ENCODE measurements at places on chromosomes 6 and 20.

DNA sequence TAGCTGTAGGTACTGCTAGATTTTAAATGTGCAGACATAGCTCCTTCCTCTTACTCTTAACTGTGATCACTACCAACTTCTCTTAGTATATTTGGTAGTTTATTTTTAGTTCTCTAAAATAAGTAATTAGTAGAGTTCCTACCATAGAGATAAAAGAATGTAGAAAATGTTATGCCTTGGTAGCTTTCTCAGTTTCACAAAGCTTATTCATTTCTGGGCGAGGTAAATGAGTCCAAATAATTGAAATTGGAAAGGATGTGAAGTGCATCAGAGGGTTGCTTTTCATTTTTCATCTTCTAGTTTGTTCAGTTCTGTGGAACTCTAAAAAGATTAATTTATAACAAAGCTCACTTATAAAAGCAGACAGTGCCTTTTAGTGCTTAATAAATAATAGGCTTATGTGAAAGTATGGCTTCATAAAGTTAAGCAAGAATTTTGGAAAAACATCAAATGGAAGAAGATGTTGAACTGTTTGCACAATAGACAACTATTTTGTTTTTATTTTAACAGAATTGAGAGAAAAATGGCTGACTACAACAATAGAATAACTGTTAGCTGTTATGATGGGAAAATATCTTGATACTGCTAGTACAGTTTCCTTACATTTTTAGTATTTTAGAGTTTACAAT lies 303.7 kb downstream of the UTRN start:
- DNase-seq, result no peak

DNA sequence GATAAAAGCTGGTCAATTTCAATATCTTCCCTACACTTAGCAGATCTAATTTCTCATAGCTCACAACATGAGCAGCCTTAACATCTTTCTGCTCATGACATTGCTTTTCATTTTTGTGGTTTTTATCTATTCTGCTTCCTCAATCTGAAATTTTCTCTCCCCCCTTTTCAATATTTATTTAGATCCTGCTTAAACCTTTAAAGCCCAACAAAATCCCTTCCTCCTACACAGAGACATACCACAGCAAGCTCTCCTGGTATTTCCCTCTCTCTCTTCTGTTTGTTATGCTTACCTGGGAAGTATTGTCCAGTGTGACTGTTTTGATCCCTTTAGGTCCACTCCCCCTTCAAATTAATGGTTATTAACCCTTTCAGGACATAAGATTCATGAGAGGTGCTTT lies 582.5 kb downstream of the RFPL4B start:
- peak; percentile 53 for DNase-seq

- DNase-seq, result peak; percentile 20
Measured at GRCh38 chr6:14211562-14211942, 94.0 kb downstream of the CD83 start.

- DNase-seq, result no peak
Measured at GRCh38 chr20:4635342-4635741, 86.4 kb upstream of the PRND start.

GRCh38 chr20:64048402-64049044 lies 916 bp downstream of the SOX18 start:
- DNase-seq, result no peak

- DNase-seq, result no peak
Measured at GRCh38 chr6:49744259-49744658, at the start of gene CRISP3. CRISP3 (minus strand) TSS chr6:49744388; CDS start chr6:49744367, 21 bp downstream.

DNA sequence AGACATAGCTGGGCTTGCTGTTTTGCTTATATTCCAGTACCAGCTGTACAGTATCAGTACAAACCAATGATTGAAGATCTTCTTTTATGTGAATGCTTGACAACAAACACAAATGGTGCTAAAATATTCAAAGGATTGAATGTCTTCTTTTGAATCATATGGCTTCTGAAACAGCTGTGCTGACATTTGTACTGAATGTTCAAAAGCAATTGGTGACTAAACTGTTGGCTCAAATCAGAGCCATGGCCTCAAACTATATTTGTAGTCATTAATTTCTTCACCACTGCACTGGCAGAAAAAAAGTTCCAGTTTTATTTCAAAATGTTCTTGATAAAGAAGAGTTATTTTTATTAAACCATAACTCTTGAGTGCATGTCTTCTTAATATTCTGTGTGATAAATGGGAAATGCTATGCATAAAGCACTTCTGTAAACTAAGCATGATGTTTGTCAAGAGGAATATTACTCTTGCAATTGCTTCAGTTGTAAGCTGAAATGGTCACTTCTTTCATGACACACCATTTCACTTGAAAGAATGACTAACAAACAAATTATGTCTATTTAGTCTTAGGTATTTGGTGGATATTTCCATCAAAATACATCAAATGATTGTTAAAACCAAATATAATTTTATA lies 45.9 kb upstream of the CENPW start:
- no peak for DNase-seq

DNA sequence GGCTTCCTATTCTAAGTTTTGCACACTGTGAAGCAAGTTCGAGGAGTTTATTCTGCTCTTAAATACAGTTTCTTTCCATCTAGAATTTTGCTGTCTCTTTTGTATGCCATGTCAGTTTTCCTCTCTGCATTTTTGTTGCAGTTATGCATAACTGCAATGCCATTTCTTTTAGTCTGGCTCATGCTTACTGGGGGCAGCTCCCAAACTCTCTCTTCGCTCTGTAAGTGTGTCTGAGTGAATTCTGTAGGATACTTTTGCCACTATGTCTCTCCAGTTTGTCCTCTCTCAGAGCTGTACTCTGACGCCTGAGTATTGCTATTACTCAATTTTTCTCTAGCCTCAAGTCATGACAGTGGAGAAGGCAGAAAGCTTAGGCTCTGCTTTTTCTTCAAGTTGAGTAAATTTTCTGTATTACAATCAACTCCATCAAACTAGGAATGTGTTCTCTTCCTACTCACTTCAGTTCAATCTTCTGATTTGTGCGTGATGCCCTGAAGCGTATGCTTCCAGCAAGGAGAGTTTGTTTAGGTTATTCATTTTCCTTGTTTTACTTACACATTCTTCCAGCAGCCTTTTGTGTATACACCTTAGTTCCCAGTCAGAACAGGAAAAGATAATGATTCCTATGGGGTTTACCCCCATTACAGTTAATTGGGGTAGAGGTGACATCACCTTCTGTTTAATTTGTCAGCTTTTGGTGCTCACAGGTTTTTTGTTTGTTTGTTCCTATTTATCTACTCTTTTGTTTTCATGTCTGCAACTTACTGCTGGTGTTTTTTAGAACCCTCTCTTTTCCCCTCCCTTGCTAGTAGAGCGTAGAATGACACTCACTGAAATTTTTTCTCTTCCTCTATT lies 430.9 kb downstream of the BCKDHB start:
- no peak for DNase-seq

DNA sequence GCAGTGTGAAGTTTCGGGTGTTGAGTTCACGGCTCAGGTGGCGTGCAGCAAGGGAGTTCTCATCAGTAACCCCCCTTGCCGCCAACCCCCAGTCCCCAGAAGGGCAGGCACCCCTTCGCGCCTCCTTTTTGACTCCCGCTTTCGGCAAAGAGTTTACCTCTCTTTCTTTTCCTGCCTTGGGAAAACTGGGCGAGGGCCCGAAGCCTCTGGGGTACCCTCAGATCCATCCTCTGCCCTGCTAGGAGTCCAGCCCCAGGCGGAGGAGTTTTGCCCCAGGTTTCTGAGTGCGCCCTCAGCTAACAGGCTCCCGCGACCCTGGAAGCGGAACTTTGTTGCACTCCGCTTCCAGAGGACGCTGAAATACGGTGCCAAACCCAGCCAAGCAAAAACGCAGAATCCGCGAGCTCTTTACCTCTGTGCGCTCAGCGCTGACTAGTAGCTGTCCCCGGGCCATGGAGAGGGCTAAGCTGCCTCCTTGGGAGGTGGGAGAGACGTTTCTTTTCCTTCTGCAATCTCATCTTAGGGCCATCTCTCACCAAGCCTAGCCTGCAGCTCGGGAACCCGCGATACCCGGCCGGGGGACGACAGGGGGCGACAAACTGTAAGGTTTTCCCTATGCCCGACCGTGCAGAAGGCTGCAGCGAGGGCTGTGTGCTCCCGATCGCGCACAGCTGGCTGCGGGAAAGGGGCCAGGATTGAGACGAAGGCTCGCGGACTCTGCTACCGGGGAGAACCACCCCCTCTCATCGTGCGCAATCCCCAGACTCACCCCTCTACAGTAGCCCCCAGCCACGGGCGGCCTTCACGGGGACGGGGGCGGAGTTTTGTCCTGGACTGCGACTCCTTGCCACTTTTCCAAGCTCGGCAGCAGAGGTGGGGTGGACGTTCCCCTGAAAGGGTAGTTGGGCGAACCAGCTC lies 2.7 kb upstream of the PAX1 start:
- DNase-seq, result peak; percentile 56

DNA sequence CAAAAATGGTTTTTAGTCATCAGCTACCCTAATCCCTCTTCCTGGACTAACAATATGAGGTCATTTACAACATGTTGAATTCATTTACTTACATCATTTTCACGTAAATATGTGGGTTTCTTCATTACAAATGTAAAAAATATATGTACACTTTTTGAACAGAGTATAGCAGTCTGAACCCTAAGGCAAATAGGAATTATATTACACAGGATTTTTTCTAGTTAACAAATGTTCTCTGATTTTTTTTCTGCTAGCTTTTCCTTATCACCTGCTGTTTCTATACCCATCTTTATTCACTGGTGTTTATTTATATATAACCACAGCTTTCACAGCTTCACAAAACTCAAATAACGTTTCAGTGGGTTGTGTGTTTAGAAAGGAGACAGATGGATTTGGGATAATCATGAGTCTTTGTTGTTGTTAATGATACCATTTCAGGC lies 21.0 kb upstream of the CD2AP start:
- DNase-seq, result no peak

GRCh38 chr20:35004051-35004725 lies 48.5 kb downstream of the MYH7B start:
- no peak for DNase-seq

GRCh38 chr6:127111526-127111925 lies 6.9 kb upstream of the RSPO3 start:
- DNase-seq, result no peak

- peak; percentile 37 for DNase-seq
Measured at GRCh38 chr6:15544321-15544900, 118.4 kb downstream of the DTNBP1 start.

GRCh38 chr6:98047164-98047563 lies 764.1 kb upstream of the MMS22L start:
- no peak for DNase-seq

GRCh38 chr6:162777091-162777490 lies 49.3 kb downstream of the PACRG start:
- DNase-seq, result no peak

- DNase-seq, result no peak
Measured at GRCh38 chr6:31345026-31345730, 11.8 kb downstream of the HLA-B start.

GRCh38 chr6:157841211-157841840 lies 18.3 kb downstream of the SNX9 start:
- peak; percentile 26 for DNase-seq

GRCh38 chr6:148166339-148166968 lies 176.2 kb upstream of the SASH1 start:
- DNase-seq, result peak; percentile 66

DNA sequence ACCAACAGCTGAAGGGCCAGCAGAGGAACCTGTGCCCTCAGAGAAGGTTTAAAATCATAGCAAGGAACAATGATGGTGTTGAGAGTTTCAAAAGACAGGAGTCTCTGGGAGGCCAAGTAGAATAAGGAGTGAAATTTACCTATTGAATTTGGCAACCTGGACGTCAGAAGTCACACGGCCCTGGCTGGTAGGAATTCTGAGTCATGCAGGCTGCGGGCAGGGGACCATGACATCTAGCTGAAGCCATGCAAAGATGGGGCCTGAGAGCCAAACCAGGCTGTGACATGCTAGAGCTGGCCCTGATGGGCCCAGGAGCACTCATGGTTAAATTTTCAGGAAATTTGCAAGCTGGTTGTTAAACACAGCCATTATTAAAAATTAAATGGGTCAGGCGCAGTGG lies 64.0 kb upstream of the SNX9 start:
- DNase-seq, result no peak

- DNase-seq, result no peak
Measured at GRCh38 chr20:25586877-25587276, 1.5 kb upstream of the NINL start.
